ENCODE measurements at places on chromosomes 11 and 22.

DNA sequence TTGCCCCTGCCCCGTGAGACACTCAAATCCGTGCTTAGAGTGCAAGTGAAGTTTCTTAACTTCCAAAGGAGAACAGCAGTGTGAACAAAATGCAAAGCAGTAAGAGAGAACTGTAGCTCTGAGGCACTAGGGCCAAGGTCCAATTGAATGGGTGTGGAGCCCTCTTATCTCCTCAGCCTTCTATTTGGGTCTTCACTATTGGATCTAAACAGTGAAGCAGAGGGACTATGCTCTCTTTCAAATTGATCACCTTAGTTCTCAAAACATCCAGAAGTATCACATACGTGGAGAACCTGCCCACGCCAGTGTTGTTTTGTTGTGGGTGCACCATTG is 49.6 kb downstream of the C22orf31 start:
- no peak for DNase-seq

- DNase-seq, result no peak
These were observed 14.9 kb upstream of the PPFIA1 start for GRCh38 chr11:70255477-70256116.

DNA sequence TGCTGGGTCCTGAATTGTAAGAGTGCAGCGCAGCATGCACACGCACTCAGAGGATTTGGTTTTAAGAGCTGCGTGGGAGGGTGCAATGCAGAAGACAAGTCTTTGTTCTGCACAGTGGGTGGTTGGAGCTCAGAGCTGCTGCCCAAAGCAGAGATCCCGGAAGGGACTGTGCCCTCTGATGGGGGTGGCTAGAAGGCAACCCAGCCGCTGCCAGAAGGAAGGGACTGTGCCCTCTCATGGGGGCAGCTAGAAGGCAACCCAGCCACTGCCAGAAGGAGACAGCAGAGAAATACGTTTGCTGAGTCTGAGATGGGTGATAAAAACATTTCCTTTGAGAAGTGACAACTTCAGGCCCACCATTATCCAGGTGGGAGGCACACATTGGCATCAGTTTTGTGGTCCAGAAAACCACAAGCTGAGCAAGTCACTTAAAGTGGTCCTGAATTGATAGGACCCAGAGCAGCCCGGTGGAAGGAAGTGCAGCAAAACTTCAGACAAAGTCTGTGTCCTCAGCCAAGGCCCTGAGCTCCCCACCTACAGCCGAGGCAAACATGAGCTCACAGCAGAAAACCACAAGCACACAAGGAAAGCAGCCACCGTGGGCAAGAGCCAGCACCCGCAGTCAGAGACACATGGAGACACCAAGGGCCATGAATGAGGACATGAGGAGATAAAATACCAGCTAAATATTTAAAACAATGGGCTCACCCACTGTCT is 4.3 kb downstream of the KRTAP5-6 start:
- peak; percentile 51 for DNase-seq

- DNase-seq, result no peak
These were observed 20.4 kb downstream of the SERPINH1 start for GRCh38 chr11:75582506-75582894.

- peak; percentile 76 for DNase-seq
These were observed 390.1 kb upstream of the B3GAT1 start for GRCh38 chr11:134802116-134802515.

- DNase-seq, result no peak
These were observed 1998.4 kb downstream of the LRRC4C start for GRCh38 chr11:39461066-39461465.

DNA sequence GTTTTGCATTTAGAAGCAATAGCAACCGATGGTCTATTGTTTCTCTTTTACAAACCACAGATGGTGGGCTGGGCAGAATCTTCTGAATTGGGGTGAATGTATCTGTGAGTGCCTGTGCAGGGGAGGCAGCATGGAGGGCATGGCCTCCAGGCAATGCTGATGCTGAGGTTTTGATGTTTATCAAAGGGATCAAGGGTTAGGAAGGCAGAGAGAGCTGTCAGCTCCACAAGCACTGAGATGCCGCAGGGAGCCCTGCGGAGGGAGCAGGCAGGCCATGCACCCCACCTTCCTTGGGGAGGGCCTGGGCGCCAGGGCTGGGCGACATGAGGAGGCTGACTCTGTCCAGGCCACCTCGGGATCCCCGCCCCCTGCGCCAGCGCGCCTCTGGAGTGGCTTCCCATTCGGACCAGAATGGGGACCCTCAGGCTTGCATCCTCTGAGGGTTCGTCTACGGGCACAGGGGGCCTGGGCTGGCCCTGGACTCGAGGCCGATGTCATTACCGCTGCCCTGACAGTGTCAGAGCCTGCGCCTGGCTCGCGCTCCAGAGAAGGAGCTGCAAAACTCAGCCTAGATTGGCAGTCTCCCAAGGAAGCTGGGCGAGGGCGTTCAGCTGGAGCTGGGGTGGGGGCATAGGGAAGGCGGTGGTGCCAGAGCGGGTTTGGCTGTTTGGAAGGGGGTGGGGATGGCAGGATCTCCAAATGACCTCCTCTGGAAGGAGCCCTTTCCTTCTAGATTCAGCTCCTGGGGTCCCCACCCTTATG is 13.9 kb upstream of the TH start:
- no peak for DNase-seq

DNA sequence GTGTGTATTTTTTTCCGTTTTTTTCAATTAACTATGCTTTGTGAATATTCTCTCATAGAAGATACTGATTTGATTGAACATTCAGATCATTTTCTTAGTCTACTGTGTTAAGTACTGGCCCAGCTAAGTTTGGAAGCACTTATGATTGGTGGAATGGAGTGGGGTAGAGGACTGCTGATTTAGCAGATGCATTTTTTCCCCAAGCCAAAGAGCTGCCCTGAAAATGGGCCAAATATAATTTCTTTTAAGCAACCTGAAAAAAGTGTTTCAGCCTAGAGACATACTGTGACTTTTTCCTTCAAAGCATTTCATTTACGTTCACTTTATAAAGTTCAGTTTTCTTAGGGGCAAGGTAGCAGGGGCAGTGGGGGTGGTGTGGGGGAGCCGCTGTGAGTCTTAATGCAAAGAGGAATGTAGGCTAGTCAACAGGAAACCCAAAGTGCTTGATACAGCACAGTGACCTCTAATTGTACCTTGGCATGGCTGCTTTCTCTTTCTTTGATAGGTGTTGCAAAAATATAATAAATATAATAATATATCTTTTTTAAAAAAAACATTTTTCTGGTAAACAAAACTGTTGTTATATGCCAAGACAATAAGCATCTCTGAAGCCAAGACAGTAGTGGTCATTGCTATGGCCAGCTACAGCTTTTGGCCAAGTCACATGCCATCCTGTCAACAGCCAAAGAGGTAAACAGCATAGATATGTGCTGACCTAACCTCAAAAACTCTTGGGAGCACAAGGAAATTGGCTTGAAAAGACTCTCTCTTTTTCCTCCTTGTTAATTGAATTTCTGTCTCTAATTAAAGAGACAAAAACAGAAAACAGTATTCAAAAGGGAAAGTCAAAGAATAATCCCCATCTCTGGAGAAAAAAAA is 58.8 kb downstream of the LIF start:
- DNase-seq, result peak; percentile 70

GRCh38 chr11:95904009-95904650 is 19.8 kb downstream of the MTMR2 start:
- DNase-seq, result no peak

DNA sequence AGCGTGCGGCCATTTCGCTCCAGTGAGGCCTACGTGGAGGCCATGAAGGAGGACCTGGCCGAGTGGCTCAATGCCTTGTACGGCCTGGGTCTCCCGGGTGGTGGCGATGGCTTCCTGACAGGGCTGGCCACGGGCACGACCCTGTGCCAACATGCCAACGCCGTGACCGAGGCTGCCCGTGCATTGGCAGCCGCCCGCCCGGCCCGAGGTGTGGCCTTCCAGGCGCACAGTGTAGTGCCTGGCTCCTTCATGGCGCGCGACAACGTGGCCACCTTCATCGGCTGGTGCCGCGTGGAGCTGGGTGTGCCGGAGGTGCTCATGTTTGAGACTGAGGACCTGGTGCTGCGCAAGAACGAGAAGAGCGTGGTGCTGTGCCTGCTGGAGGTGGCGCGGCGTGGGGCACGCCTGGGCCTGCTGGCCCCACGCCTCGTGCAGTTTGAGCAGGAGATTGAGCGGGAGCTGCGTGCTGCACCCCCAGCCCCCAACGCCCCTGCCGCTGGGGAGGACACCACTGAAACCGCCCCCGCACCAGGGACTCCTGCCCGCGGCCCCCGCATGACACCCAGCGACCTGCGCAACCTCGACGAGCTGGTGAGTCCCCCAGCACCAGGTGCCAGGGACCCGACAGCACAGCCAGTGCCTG is 1.8 kb downstream of the GAS2L1 start:
- no peak for DNase-seq

GRCh38 chr11:61814247-61814957 is 2.4 kb downstream of the FADS1 start:
- peak; percentile 24 for DNase-seq

- DNase-seq, result no peak
These were observed at the start of gene OR5M10 for GRCh38 chr11:56577621-56578020. TSS of gene OR5M10 (minus strand) at chr11:56577721. CDS start at chr11:56577721, 0 bp downstream.

DNA sequence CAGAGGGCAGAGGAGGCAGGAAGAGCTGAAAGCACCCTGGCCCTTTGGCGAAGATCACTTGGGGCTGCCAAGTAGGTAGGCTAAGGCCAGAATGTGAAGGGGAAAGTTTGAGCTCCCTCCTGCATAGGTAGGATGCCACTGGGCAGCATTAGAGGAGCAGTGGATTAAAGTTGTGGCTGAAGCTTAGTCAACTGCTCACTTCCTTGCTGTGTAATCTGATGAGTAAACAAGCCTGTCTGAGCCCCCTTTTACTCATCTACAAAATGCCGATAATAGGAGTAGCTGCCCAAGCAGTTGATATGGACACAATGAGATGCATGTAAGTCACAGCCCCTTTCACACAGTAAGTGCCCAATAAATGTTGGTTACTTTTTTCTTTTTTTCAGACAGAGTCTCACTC is 216.4 kb downstream of the MN1 start:
- DNase-seq, result no peak

DNA sequence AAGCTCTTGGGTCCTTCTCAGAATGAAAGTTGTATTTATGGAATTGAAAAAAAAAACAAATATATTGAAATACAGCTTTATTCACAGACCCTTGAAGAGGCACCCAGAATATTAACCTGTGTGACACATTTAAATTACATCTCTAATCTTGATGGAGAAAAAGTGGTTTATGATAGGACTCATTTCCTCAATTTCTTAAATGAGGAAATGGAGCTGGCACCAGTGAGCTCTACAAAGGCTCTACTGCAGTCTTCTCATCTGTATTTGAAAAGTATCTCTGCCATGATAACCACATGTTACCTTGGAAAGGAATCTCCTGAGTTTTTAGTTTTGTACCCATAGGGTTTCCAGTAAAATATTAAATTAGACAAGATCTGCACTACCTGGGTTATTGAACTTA is 186.5 kb downstream of the HIPK3 start:
- no peak for DNase-seq

DNA sequence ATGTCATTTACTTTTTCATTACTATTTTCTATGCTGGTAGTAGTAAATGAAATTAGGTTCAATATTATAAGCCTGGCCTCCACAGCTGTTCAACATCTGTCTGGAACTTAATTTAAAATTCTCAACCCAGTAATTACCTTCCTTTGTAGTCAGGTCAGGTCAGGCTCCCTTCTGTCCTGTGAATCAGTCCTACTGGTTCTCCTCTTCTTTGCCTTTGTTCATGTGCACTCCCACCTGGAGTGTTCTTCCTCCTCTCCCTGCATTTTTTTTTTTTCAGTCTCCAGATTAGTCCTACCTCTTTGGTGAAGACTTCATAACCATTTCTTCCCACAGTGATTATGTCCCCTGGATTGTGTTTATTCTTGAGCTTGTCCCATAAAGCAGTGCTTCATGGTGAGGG is 67.9 kb downstream of the DKK3 start:
- no peak for DNase-seq

GRCh38 chr11:102458548-102458947 is 6.0 kb upstream of the TMEM123 start:
- no peak for DNase-seq

- DNase-seq, result peak; percentile 80
These were observed at the start of gene RFPL2 for GRCh38 chr22:32204856-32205722. TSS of gene RFPL2 (minus strand) at chr22:32205073. CDS start at chr22:32202451, 2,622 bp downstream.

GRCh38 chr11:69972351-69972802 is 105.7 kb upstream of the ANO1 start:
- DNase-seq, result no peak

- DNase-seq, result no peak
These were observed 17.2 kb downstream of the MPPED2 start for GRCh38 chr11:30568931-30569330.

- DNase-seq, result peak; percentile 79
These were observed 21.7 kb downstream of the CAVIN3 start for GRCh38 chr11:6298605-6299004.

DNA sequence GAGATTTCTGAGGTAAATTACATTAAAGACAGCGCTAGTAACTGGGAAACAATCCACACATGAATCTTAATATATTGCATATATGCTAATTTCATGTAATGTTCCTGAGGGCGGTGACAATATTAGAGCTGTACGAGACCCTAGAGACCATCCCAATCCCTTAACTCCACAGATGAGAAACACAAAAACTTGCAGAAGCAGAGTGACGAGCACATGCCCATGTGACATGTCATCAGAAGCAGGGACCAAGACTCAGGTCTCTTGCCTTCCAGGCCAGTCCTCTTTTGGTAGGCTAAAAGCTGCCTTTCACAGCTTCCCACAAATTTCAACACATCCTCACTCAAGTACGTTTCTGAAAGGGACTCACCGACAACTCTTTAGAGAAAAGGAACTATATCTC is 11.8 kb downstream of the MAPK1 start:
- no peak for DNase-seq

- peak; percentile 13 for DNase-seq
These were observed 2.2 kb upstream of the PNPLA3 start for GRCh38 chr22:43921370-43921769.

DNA sequence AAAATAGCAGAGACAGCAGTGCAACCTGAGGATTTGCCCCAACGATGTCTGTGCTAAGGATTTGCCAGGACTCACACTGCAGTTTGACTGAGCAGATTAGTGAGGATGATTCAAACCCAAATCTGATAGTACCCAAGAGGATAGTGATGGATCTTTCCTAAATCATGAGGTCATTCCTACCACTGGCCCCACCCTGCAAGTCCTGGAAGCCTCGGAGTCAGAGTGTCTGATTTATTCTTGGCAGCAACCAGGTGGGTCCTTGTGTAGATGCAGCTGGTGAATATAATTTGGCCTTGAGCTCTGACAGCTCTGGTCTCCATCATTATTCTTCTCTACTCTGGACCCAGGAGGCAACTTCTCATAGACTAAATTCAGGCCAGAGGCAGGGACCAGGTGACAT is 179.3 kb upstream of the RAG2 start:
- no peak for DNase-seq

GRCh38 chr11:43790444-43790794 is 90.2 kb upstream of the ALKBH3 start:
- DNase-seq, result no peak

- no peak for DNase-seq
These were observed 83.0 kb upstream of the KCNQ1OT1 start for GRCh38 chr11:2782769-2783168.

GRCh38 chr11:46860218-46860617 is 14.1 kb upstream of the CKAP5 start:
- DNase-seq, result no peak
